ENCODE measurements at places on chromosomes 2 and 18. TPM values are rescaled to one million over a fixed set of nuclear protein-coding genes. Genes with fewer than 3 reads are reported as not detected.

GRCh38 chr2:200850512-200851256 is 13.8 kb downstream of the CLK1 start:
- no peak for DNase-seq
- H3K36me3 ChIP-seq: peaks cover 26% of the 10 kb centered on the region
- H3K27me3 ChIP-seq: no peaks in the 10 kb centered on the region
- H3K4me1 ChIP-seq: no peaks in the 10 kb centered on the region
- no peak overlapping the region for H3K27ac ChIP-seq

- no peak for DNase-seq
- H3K4me3 ChIP-seq: no peak overlapping the region
- H3K36me3 ChIP-seq: no peaks in the 10 kb centered on the region
- no peaks in the 10 kb centered on the region for H3K27me3 ChIP-seq
- no peak overlapping the region for H3K27ac ChIP-seq
Measured at GRCh38 chr2:3574155-3574554, 905 bp upstream of the RPS7 start.

DNA sequence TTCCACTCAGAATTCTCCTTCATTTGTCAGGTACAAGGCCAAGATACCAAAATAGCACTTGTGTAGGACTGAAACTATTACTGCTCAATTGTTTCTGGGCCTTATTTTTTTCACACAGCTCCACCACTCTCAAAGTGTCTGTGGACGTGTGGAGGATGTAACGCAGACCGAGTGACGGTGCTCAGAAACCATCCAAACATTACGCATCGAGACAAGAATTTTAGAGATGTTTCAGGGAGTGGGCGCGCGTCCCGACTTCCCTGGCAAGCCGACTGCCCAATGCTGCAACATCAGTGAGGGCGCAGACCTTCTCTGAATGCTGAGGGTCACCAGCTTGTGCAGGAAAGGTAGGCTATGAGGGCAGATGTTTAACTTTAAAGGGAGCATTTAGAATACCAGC is 108.4 kb downstream of the GATA6 start:
- DNase-seq: no peak
- no peaks in the 10 kb centered on the region for H3K4me1 ChIP-seq
- H3K4me3 ChIP-seq: no peak overlapping the region
- no peak overlapping the region for H3K27ac ChIP-seq

GRCh38 chr2:8202132-8202531 is 479.7 kb upstream of the ID2 start:
- H3K27me3 ChIP-seq: no peaks in the 10 kb centered on the region
- H3K4me1 ChIP-seq: peaks cover 8% of the 10 kb centered on the region
- H3K27ac ChIP-seq: no peak overlapping the region
- H3K4me3 ChIP-seq: no peak overlapping the region
- no peak for DNase-seq
- no peaks in the 10 kb centered on the region for H3K36me3 ChIP-seq

- H3K4me3 ChIP-seq: no peak overlapping the region
- no peaks in the 10 kb centered on the region for H3K36me3 ChIP-seq
- no peak overlapping the region for H3K27ac ChIP-seq
- no peak for DNase-seq
- peaks cover 6% of the 10 kb centered on the region for H3K4me1 ChIP-seq
Measured at GRCh38 chr2:204571041-204571440, 25.8 kb downstream of the PARD3B start.

DNA sequence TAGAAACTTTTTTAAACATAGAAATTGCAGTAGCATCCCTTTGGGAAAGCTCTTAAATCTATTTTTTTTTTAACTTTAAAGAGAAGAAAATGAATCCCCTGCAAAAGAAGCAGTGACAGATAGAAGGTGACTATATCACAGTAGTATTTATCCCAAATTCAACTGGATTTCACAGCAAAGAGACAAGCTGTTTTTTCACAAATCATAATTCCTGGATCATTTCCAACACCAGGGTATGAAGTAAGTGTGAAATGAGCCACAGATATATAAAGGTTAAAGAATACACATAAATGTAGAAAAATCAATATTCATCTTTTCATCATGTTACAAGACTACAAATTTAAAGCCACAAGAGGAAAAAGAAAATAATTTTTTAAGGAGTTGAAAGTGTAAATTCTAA is 1404.9 kb upstream of the NXPH2 start:
- no peaks in the 10 kb centered on the region for H3K36me3 ChIP-seq
- H3K4me1 ChIP-seq: no peaks in the 10 kb centered on the region
- H3K27ac ChIP-seq: no peak overlapping the region
- H3K27me3 ChIP-seq: no peaks in the 10 kb centered on the region
- no peak overlapping the region for H3K4me3 ChIP-seq

GRCh38 chr2:156156580-156156979 is 175.9 kb downstream of the NR4A2 start:
- no peaks in the 10 kb centered on the region for H3K27me3 ChIP-seq
- H3K36me3 ChIP-seq: no peaks in the 10 kb centered on the region
- no peaks in the 10 kb centered on the region for H3K4me1 ChIP-seq
- peak; percentile 5 for DNase-seq

SCRN3 gene
- 22.7 TPM for total RNA-seq

DNA sequence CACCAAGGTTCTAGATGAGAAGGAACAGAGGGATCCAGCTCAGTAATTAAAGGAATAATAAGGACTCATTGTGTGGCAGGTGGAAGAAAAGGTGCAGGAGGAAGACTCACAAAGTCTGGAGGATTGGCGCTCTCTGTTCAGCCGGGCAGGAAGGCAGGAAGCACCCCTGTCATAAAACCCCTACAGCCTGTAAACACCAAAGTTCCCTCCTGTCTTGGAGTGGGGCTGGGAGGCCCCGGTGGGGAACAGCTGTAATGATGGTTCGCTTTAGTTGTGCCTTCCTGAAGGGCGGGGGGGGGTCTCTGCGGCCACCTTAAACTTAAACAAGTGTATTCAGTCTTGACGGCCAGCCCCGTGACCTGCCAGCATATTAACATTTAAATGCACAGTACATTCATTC is 84.3 kb downstream of the GBX2 start:
- no peak overlapping the region for H3K27ac ChIP-seq
- H3K36me3 ChIP-seq: no peaks in the 10 kb centered on the region
- DNase-seq: no peak
- H3K4me1 ChIP-seq: peaks cover 9% of the 10 kb centered on the region
- no peak overlapping the region for H3K4me3 ChIP-seq
- no peaks in the 10 kb centered on the region for H3K27me3 ChIP-seq

GRCh38 chr2:15166878-15167277 is 394.3 kb downstream of the NBAS start:
- H3K27me3 ChIP-seq: no peaks in the 10 kb centered on the region
- no peak for DNase-seq
- H3K4me3 ChIP-seq: no peak overlapping the region
- no peaks in the 10 kb centered on the region for H3K4me1 ChIP-seq
- peaks cover 2% of the 10 kb centered on the region for H3K36me3 ChIP-seq

FAM161A gene
- total RNA-seq: 11.1 TPM

TTC39C gene
- 21.3 TPM for total RNA-seq

- H3K27me3 ChIP-seq: no peaks in the 10 kb centered on the region
- H3K27ac ChIP-seq: no peak overlapping the region
- DNase-seq: no peak
Measured at GRCh38 chr2:234555616-234556249, 58.9 kb upstream of the ARL4C start.

DNA sequence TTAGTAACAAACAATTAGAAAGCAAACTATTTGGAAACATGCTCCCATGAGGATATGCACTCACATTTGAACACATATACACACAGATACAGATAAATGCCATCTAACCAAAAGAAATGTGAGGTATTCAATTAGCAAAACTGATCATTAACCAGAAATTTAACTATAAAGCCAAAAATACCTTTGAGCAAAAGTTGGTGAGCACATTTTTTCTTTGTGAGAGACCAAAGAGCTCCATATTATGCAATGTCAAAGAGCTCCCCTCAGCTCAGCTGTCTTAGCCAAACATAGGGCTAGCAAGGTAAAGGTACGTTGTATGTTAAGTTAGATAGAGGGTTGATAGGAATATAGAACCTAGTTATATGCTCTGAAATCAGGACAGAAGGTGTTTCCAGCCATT is 43.8 kb downstream of the CYBRD1 start:
- H3K36me3 ChIP-seq: no peaks in the 10 kb centered on the region
- no peak overlapping the region for H3K4me3 ChIP-seq
- H3K27ac ChIP-seq: no peak overlapping the region
- DNase-seq: no peak
- H3K27me3 ChIP-seq: no peaks in the 10 kb centered on the region

EFEMP1 gene
- 190 TPM for total RNA-seq

ANKRD53 gene
- 0.82 TPM for total RNA-seq

SERPINE2 gene
- 61.4 TPM for total RNA-seq

DNA sequence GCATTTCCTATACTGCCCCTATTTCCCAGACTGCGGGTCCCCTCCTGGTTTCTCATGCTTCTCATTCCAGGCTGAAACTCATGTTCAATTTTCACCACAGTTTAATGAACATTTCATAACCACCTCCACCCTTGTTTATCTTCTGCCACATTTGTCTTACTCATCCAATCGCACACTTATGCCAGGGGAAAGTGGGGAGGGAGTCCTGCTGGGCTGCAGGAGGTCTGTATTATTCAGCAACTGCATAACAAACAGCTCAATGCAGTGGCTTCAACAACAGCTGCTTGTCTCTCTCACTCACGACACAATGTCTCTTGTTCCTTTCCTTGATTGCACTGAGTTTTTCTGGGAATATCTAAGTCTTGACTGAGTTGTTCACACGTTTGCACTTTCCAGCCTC is 106.0 kb downstream of the ZNF519 start:
- H3K27me3 ChIP-seq: no peaks in the 10 kb centered on the region
- no peak overlapping the region for H3K27ac ChIP-seq
- no peak overlapping the region for H3K4me3 ChIP-seq
- H3K36me3 ChIP-seq: no peaks in the 10 kb centered on the region
- no peaks in the 10 kb centered on the region for H3K4me1 ChIP-seq

DNA sequence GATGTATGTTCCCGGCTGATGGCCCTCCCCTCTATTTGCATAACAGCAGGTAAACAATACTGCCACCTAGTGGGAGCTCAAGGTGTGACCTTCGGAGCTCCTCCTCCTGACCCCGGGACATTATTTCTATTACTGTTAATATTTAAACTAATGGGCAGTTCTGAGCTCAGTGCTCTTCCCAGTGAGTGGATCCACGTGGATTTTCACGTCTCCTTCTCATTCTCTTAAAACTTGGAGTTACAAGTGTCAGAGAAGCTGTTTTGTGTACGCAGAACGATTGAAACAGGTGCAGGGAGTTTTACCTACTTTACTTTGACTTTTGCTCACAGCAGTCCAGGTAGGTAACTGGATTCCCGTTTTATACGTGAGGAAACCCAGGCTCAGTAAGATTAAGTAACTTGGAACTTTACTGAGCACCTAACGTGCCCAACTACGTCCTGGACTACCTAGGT is 127.3 kb downstream of the PRKCE start:
- H3K27me3 ChIP-seq: no peaks in the 10 kb centered on the region
- peak; percentile 40 for DNase-seq
- no peaks in the 10 kb centered on the region for H3K36me3 ChIP-seq
- H3K4me1 ChIP-seq: peaks cover 18% of the 10 kb centered on the region
- H3K4me3 ChIP-seq: no peak overlapping the region

GRCh38 chr2:100012561-100012960 is 129.8 kb downstream of the AFF3 start:
- H3K4me3 ChIP-seq: no peak overlapping the region
- H3K36me3 ChIP-seq: no peaks in the 10 kb centered on the region
- DNase-seq: no peak
- H3K27me3 ChIP-seq: no peaks in the 10 kb centered on the region

UCN gene
- 2.0 TPM for total RNA-seq

TEKT4 gene
- total RNA-seq: 7.7 TPM

PSTPIP2 gene
- total RNA-seq: 14.4 TPM

DNA sequence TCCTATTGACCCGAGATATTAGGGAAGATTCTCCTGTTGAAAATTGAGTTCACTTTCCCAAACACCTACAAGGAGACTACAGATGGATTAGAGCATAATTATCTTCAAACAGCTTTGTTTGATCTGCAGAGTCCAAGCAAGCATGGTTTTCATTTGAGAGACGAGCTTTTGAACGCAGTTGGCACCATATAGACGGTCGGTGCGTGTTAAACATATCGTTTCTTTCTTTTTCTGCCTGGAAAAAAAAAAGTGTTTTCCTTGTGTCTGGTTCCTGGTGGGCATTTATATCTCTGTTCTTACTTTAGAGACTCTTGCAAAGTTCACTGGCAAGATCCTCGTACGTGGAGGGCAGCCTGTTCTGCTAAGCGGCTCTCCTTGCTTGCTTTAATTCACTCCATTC is 248.9 kb downstream of the TMEM182 start:
- H3K36me3 ChIP-seq: no peaks in the 10 kb centered on the region
- no peak for DNase-seq
- no peaks in the 10 kb centered on the region for H3K27me3 ChIP-seq
- no peaks in the 10 kb centered on the region for H3K4me1 ChIP-seq

- H3K4me3 ChIP-seq: no peak overlapping the region
- H3K27ac ChIP-seq: no peak overlapping the region
- no peaks in the 10 kb centered on the region for H3K36me3 ChIP-seq
- no peaks in the 10 kb centered on the region for H3K4me1 ChIP-seq
Measured at GRCh38 chr2:128452536-128453530, 134.2 kb upstream of the HS6ST1 start.

GRCh38 chr2:171394164-171394740 is 39.5 kb downstream of the METTL8 start:
- no peak overlapping the region for H3K27ac ChIP-seq
- no peaks in the 10 kb centered on the region for H3K27me3 ChIP-seq
- no peak overlapping the region for H3K4me3 ChIP-seq

- H3K27me3 ChIP-seq: no peaks in the 10 kb centered on the region
- no peaks in the 10 kb centered on the region for H3K4me1 ChIP-seq
- no peak overlapping the region for H3K4me3 ChIP-seq
- no peak overlapping the region for H3K27ac ChIP-seq
- no peaks in the 10 kb centered on the region for H3K36me3 ChIP-seq
- DNase-seq: no peak
Measured at GRCh38 chr2:168998609-168999211, 32.4 kb downstream of the ABCB11 start.

PDK1 gene
- 20.9 TPM for total RNA-seq

DNA sequence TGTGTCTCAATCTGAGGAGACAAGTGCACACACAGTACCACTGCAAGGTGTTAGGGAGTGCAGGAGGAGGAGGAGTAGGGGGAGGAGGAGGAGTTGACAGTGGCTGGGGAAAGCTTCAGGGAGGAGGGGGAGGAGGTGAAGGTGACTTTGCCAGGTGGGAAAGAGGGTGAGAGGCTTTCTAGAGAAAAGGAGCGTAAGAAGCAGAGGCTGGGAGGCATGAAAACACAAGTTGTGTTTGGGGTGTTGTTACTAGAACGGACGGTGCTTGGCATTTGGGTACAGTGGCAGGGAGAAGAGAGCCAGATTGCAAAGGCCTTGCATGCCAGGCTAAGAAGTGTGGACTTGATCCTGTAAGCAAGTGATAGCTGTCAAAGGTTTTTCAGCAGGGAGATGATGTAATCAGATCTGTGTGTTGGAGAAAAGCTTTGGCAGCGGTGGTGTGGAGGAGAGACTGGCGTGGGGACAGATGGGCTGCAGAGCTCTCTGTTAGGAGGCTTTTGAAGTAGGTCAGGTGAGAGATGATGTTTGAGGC is 16.2 kb downstream of the TANC1 start:
- H3K27me3 ChIP-seq: no peaks in the 10 kb centered on the region
- H3K27ac ChIP-seq: peak overlapping the region; percentile 9
- no peak overlapping the region for H3K4me3 ChIP-seq
- H3K4me1 ChIP-seq: peaks cover 10% of the 10 kb centered on the region
- H3K36me3 ChIP-seq: no peaks in the 10 kb centered on the region
- DNase-seq: no peak

Measured in lung (tissue), 17 donors.